ENCODE measurements at places on chromosomes 16 and 17. TPM values are rescaled to one million over a fixed set of nuclear protein-coding genes. Genes with fewer than 3 reads are reported as not detected.

GRCh38 chr17:81428948-81429774 lies 33.9 kb downstream of the BAHCC1 start:
- DNase-seq, result peak; percentile 21

- no peak for DNase-seq
Observed at GRCh38 chr17:68375566-68375965, 81.7 kb downstream of the WIPI1 start.

The CES4A gene
- total RNA-seq, result 7.9 TPM

DNA sequence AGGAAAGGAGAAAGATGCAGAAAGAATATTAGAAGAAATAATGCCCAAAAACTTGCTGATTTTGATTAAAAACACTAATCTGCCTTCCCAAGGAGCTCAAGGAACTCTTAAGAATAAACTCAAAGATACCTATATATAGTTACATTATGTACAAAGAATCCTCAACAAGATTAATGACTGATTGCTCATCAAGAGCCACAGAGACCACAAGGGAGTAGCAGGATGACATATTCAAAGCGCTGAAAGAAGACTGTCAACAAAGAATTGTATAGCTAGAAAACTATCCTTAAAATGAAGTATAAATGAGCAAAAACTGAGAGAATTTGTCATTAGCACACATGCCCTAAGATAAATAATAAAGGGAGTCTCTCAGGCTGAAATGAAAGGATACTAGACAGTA lies 6.2 kb downstream of the LPCAT2 start:
- no peak for DNase-seq

DNA sequence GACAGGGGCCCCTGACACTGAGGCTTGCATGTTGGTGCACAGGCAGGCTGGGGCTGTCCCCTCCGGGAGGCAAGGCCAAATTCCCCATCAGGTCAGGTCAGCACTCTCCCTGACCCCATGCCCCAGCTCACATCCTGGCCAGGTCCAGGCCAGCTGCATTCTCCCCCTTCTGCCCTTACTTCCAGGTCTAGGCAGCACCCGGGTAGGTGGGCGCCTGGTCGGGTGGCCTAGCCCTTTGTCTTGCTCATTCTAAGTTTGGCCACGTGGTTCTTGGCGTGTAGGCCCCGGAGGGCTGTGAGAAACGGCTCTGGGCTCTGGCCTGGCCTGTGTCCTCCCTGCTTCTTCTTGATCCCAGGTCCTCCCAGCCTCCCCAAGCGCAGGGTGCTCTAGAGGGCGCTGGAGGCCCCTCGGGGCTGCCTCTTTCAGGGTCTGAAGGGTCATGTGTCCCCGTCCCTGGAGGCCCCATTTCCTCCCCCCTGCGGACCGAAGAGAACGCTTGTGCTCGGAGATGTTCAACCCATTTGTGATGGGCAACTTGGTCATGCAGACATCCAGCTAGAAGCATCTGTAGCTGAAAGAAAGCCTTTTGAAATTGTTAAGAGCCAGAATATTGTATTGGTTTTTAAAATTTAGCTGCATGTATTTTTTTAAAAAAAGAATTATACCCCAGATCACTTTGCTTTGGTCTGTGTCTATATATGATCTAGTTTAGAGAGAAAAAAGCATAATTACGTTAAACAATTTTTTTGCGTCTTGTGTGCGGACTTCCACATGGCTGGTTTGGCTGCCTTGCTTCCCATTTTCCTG lies 6.7 kb downstream of the BAHCC1 start:
- DNase-seq, result no peak

The WFDC1 gene
- total RNA-seq, result 5.8 TPM

DNA sequence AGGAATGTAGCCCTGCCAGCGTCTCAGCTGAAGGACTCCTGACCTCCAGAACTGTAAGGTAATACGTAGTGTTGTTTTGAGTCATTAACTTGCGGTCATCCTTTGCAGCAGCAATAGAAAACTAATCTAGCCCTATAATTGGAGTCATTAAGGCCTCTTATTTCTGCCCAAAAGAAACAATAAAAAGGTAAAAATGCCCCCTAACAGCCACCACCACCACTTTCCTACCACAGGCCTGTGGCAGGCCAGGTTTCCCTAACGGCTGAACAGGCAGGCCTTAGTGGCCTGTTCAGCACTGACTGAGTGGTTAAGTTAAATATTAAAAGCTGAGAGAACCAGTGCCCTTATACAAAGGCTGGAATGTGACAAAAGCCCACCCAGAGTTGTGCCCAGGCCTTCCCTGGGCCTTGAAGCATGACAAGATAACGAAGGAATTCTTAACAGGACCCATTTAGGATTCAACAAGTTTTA lies 286.5 kb upstream of the ERCC4 start:
- no peak for DNase-seq

The ASPHD1 gene
- total RNA-seq, result 0.39 TPM

- no peak for DNase-seq
Observed at GRCh38 chr16:68473358-68474070, 25.2 kb upstream of the SMPD3 start.

DNA sequence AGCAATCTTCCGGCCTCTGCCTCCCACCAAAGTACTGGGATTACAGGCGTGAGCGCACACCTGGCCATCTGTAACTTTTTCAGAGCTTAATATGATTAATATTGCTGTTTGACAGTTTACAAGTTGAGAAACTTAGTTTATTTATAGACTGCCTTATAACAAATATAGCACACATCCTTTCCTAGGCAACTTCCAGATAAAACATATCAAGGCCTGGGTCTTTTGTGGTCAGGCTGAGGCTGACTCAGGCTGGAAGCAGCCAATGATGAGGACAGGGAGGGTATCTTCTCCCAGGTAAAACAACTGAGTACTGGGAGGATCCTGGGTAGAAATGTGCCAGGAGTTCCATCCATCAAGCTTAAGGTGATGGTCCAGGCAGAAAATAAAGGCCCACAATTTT lies 16.2 kb downstream of the LUC7L start:
- DNase-seq, result no peak

- no peak for DNase-seq
Observed at GRCh38 chr17:82092995-82093751, 4.9 kb downstream of the FASN start.

The TMIGD1 gene
- not detected for total RNA-seq

DNA sequence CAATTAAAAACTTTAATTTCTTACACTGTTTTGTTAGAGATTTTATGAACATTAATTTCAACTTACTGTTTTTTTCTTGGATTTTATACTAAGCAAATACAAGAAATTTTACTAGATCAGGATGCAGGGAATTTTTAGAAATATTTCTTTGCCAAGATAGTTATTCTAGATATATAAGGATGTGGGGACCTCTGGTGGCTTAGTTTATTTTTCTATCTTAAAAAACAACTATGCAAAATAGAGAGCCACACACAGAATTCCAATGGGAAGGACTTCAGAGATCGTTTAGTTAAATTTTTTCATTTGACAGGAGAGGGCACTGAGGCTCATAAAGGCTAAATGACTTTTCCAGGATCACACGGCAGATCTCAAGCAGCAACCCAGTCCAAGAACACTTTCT lies 23.0 kb upstream of the CAPNS2 start:
- DNase-seq, result peak; percentile 74

DNA sequence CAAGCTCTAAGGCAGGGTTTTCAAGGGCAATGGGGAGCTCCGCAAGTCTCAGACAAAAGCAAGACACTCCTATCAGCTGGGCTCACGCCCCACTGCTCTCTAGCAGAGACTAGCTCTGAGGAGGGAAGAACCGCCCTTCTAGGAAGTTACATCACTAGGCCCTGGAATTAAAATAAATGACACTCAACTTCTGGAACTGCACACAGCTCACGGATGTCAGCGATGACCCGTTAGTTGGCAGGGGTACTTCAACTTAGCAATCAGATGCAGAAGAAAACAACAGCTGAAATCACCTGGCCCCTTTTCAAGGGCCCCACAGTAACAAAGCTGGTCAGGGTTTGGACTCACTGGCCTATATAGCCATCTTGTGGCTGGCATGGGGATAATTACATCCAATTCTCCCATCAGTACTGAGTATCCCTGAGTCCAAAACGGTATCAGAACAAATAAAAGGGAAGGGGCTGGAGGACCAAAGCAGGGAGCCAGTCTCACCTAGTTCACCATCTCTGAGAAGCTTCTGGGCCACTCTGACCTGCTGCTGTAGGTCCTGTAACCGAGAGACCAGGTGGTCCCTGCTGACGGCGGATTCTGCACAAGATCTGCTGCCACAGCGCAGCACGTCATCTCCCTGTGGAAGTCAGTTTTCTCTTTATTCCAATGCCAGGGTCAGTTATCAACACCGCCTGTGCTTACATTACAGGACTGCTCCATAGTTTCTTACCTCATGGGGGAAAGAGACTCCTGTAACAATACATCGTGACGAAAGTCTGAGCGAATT lies 22.2 kb downstream of the SERPINF1 start:
- peak; percentile 92 for DNase-seq

The DLX3 gene
- total RNA-seq, result 20.3 TPM

- DNase-seq, result no peak
Observed at GRCh38 chr17:4854111-4854681, 21.1 kb downstream of the MINK1 start.

- DNase-seq, result no peak
Observed at GRCh38 chr16:35689764-35690163, 2230.4 kb downstream of the TP53TG3F start.

DNA sequence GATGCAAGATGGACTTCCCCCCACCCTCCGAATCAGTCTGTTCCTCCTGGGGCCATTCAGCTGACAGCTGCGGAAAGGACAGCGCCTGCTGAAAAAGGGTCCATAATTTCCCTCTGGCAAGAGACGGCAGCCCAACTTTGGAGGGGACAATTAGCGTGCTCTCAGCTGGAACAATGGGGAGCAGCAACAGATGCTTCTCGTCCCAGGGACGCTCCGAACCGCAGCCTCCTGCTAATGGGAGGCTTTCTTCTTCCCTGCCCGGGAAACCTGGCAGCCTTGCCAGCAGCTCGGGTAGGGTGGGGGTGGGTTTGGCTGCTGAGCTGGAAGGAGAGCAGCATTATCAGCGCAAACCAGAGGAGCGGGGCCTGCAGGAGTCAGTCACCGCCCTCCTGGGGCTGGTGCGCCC lies 500.0 kb upstream of the SALL1 start:
- no peak for DNase-seq

GRCh38 chr16:49861299-49861698 lies 5.4 kb upstream of the ZNF423 start:
- no peak for DNase-seq

The CTRB2 gene
- not detected for total RNA-seq

The BCL6B gene
- total RNA-seq, result 7.6 TPM

DNA sequence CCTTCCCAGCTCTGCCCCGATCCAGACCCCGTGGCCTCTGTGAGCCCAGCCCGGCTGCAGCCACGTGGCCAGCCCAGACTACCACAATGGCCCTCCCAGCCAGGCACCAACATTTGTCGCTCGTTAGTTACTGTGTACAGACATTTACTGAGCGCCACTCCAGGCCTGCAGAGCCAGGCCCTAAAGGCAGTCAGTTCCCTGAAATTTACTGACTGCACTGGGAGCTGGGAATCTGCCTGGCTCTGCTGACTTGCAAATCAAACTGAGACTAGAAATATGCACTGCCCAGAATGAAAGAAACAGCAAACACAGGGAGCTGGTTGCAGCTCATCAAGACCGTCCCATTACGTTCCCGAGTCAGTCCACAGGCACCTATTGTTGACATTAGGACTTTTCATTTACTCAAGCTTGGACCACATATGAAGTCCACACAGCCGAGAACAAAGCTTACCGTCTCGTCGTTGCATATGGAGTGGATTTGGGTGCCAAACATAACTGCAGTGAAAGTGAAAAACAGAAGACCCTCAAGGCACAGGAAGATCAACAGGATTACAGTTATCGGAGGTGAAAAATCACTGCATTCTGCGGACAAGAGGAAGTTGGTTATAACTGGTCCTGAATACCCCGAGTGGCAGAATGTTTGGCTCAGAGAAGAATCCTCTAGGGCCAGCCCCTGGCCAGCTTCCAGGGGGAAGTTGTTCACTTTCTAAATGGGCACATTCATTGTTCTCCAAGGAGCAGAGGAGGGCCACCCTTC lies 34.5 kb downstream of the ZDHHC7 start:
- no peak for DNase-seq

- DNase-seq, result no peak
Observed at GRCh38 chr16:27389272-27389961, 12.6 kb upstream of the IL21R start.

The TM4SF5 gene
- not detected for total RNA-seq

All from skin of body (tissue), 3 donors.